ENCODE measurements at places on chromosomes 11 and 22.

GRCh38 chr11:27977031-27977430, 130.9 kb downstream of the KIF18A start:
- no peak for DNase-seq

GRCh38 chr11:15493921-15494620, 379.3 kb downstream of the INSC start:
- no peak for DNase-seq

DNA sequence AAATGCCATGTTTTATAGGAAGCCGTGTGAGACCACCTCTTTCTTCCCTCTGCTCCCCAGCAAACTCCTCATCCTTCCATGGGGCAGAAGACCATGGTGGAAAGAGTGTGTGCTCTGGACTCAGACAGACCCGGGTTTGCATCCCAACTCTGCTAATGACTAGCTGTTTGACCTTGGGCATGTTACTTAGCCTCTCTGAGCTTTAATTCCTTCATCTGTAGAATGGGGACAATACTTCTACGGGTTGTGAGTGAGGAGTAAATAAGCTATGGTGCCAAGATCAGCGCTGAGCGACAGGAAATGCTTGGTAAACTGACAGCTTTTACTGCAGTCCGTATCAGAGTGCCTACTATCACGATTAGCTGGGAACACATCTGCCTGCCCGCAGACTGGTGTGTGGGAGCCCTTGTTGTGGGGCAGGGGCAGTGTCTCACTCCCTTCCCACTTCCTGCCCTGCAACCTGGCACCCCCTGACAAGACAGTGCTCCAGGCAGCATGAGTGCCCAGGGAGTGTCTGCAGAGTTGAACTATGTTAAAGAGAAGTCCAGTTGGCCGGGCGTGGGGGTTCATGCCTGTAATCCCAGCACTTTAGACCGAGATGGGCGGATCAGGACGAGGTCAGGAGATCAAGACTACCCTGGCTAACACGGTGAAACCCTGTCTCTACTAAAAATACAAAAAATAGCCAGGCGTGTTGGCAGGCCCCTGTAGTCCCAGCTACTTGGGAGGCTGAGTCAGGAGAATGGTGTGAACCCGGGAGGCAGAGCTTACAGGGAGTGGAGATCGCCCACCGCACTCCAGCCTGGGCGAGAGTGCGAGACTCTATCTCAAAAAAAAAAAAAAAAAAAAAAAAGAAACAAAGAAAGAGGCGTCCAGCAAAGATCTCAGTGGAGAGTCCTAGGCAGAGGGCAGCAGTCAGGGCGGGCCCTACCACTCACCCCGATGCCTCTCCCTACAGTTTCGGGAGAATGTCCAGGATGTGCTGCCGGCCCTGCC, 2.2 kb downstream of the SEC14L2 start:
- DNase-seq: peak; percentile 85

GRCh38 chr11:22163394-22163797, 29.5 kb upstream of the ANO5 start:
- DNase-seq: no peak

DNA sequence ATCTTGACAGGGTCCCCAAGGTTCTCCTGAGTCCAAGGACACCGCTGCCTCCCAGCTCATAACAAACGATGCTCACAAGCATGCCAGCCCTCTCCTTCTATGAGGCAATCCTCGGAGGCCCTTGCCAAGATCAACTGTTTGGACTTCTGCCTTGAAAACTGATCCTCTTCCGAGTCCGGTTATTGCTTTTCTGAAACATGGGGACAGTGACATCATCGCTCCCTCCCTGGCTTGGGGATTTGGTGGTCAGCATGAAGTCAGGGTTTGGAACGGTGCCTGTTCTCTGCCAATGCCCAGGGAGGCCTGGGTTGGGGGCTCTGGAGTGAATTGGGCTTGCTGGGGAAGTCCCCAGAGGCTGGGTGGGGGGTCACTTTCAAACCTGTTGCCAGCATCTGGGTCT, 149.3 kb downstream of the FBXO7 start:
- no peak for DNase-seq

- no peak for DNase-seq
Measured at GRCh38 chr11:42526426-42526825, 785.4 kb upstream of the API5 start.

DNA sequence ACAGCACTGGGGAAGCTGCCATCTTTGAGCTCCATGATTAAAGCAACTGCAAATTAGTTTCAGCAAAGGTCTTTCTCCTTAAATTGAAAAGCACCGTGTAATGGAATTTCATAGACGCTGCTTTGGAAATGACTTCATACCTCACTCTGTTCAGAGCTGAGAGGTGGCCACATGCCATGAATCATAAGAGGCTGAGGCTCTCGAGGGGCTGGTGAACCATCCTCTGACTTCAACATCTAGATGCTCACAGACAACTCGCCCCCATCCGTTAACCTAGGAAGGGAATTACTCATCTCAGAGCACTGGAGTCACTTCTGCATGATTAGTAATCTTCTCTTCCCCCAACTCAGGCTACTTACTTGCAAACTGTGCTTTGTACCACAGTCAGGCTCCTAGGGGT, 122.3 kb downstream of the RCN1 start:
- DNase-seq: no peak

GRCh38 chr11:14232652-14233051, 126.3 kb downstream of the RRAS2 start:
- DNase-seq: no peak

DNA sequence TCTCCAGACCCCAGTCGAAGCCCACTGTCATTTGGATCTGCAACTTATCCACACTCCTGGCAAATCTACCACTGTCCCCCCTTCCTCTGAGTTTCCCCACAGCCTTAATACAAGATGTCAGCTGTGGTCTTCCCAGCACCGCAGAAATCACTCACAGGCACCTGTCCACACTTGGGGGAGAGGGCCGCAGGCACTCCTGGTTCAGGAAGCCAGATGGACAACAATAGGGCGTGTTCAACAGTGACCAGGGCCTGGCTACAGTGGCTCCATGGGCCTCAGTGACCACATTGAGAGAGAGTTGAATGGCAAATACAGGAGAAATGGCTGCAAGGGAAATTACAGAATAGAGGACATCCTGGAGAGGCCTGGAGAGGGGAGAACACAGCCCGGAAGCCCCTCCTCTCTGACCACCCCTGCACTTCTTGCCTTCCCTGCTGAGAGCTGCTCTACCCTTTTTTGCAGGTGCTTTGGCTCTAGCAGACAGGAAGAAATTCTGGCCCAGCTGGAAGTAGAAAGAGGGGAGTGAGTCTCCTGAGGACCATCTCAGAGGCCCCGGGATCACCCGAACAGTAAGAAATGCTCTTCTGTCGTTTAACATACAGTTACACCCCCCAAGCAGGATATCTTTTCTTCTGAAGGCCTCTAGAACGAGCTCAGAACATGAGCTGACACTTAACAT, 164.6 kb downstream of the FEZ1 start:
- no peak for DNase-seq

GRCh38 chr11:128324531-128325141, 262.7 kb downstream of the ETS1 start:
- DNase-seq: peak; percentile 55

DNA sequence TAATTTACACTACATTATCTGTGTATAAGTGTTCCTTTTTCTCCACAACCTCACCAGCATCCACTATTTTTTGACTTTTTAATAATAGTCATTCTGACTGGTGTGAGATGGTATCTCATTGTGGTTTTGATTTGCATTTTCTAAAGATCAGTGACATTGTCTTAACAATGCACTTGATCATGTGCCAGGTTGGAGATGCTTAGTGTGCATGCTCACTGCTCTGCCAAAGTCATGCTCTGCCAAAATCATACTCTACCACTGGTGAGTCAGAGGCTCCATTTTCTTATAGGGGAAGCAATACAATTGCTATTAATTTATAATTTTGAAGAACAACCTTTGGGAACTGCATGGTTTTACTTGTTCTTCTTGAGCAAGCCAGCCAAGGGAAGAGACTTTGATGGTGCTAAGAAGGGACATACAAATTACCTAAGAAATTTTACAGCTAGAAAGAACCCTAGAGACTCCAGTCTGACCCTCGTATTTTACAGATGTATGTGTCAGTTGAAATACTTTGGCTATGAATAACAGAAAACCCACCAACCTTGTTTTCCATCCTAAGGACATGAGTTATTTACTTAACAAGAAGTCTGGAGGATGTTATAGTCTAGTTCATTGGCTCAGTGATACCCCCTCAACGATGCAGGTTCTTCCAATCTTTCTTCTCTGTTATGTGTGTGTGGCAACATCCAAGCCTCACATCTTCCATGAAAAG, 368.9 kb downstream of the DDX10 start:
- no peak for DNase-seq

- DNase-seq: no peak
Measured at GRCh38 chr11:80722629-80723028, 1281.8 kb upstream of the TENM4 start.

- DNase-seq: no peak
Measured at GRCh38 chr22:46984751-46985506, 222.5 kb downstream of the TBC1D22A start.

DNA sequence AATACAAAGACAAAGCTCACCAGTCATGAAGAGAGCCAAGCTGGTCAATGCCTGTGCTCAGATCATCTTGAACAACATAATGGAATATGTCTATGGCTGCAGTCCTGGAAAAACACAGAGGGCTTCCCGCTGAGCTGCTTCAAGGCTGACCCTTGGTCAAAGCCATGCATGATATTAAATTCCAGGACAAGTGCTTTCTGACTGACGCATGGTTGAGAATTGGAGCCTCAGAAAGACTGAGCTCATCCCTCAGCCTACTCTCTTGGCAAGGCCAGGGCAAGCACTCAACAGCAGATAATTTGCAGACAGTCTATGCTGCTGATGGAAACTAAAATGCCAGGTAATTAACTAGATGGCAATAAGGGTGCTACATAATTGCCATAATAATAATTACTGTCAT, 89.2 kb downstream of the GALNT18 start:
- DNase-seq: no peak

- no peak for DNase-seq
Measured at GRCh38 chr11:1843098-1843473, 4.3 kb downstream of the TNNI2 start.

DNA sequence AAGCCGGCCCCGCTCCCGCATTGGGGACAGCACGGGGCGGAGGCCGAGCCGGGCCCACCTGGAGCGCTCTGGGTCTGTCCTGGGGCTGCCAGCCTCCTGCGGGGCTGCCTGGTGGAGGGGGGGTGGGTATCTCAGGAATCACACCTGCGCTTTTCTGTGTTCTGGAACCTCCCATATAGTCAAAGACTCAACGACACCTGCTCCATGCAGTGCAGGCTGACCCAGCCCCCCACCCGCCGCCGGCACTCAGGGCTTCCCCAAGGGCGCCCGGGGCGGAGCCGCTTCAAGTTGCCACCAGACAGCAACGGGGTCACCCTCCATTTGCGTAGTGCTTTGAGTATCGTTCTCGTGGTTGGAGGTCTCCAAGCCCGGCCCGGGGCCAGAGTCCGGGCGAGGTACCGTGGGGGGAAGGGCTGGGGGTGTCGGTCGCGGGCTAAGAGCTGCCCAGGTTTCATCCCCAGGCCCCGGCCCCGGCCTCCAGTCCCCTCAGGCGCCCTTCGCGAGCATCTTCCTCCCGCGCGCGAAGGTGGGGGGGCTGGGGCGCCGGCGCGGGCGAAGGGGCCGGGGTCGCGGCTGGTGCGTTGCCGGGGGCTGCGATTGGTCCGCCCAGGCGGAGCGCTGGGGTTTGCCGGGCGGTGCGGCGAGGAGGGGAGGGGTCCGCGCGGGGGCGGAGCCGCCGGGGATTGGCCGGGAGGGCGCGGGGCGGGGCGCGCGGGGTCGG, 6.6 kb downstream of the TSPAN4 start:
- no peak for DNase-seq

DNA sequence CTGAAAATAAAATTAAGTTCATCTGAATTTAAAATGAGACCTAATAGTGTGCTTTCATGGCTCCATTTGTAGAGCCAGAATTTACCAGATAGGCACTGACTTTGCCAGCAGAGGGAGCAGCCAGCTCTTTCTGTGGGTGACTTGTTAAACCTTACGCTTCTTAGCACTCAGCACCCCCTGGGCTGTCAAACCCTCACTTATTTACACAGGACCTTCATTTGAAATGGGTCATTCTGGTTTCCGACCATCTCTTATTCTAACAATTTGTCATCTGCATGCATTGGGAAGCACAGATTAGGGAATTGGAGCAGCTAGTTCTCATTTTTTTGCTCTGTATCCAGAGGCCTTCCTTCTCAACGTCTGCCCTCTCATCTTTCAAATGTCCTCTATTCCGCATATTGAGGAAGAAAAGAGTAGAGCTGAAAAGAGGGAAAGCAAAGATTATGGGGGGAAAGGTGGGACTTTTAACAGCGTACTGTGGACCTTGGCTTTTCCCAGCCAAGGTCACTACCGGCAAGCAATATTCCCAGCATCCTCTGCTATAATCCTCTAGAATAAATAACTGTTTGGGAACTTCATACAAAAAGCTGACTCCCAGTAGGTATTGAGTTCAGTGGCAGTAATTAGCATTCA, 3.1 kb downstream of the ASRGL1 start:
- DNase-seq: peak; percentile 30

GRCh38 chr11:19380375-19380774, 139.6 kb upstream of the E2F8 start:
- no peak for DNase-seq

- no peak for DNase-seq
Measured at GRCh38 chr11:130301002-130301401, 13.7 kb downstream of the ZBTB44 start.

DNA sequence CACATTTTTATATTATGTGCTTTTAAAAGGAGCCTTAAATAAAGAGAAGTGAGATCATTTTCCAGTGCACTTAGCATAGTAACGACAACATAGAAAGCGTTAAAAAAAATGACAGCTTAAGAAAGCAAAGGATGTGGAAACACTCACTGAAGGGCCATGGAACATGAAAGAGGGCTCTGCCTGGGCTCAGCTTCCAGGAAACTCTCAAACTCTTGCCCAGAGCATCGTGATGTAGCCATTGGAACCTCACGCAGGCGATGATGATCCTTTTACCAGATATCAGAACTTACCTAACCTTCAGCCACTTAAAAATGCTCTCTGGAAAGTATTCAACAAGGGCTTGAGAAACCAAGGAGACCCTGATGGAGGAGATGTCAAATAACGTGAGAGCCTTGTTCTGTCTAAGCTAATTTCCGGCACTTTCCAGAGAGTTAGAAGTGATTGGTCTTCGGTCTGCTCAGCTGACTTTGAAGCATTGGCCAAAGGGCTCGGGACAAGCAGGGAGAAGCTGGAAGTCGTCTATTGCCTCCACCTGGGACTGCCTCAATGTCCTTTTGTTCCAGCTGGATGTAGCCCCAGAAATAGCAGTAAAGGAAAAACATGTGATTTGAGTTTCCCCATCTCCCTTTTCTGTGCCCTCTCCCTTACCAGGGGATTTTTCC, 21.5 kb upstream of the ETS1 start:
- peak; percentile 50 for DNase-seq

Data from DND-41 (cell line).